ENCODE measurements at places on chromosomes 3 and 15.

DNA sequence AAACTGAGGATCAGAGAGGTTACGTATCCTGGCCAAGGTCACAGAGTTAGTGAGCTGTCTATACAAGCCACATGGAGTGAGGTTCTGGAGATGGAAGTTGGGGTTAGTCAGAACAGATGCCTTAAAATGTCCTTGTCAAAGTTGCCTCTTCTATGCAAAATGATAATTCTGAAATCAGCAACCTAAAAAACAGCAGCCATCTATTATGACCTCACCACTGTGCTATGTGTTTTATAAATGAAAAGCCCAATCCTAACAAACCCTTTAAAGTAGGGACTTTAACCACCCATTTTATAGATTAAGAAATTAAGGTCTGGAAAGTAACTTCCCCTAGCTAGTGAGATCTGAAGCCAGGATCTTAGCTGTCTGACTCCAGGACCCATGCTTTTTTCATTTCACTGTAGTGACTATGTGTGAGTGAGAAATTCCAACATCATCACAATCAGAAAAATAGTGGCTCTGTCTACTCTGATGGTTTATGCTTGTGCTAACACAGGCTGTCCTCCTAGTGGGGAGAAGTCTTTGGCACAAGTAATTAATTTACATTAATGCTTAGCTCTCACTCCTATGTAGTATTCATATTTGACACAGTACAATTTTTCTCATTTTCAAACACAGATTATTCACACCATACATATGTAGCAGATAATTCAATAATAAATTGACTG, 143.6 kb downstream of the ANO10 start:
- no peak for DNase-seq

GRCh38 chr15:92041371-92041770, 187.9 kb downstream of the SLCO3A1 start:
- no peak for DNase-seq

- no peak for DNase-seq
Measured at GRCh38 chr3:42451546-42452230, 41.3 kb upstream of the LYZL4 start.

- DNase-seq, result no peak
Measured at GRCh38 chr15:24899367-24899766, 55.4 kb upstream of the SNRPN start.

- DNase-seq, result no peak
Measured at GRCh38 chr3:187247398-187247797, 44.1 kb downstream of the MASP1 start.

GRCh38 chr15:100764778-100765466, 114.7 kb upstream of the ALDH1A3 start:
- no peak for DNase-seq

DNA sequence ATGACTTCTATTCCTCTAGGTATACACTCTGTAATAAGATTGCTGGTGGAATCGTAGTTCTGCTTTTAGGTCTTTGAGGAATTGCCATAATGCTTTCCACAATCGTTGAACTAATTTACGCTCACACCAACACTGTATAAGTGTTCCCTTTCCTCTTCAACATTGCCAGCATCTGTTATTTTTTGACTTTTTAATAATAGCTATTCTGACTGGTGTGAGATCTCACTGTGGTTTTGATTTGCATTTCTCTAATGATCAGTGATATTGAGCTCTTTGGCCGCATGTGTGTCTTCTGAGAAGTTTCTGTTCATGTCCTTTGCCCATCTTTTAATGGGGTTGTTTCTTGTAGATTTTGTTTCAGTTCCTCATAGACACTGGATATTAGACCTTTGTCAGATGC, 12.8 kb downstream of the NXPE3 start:
- no peak for DNase-seq

GRCh38 chr3:134369231-134369741, 5.0 kb downstream of the AMOTL2 start:
- no peak for DNase-seq

DNA sequence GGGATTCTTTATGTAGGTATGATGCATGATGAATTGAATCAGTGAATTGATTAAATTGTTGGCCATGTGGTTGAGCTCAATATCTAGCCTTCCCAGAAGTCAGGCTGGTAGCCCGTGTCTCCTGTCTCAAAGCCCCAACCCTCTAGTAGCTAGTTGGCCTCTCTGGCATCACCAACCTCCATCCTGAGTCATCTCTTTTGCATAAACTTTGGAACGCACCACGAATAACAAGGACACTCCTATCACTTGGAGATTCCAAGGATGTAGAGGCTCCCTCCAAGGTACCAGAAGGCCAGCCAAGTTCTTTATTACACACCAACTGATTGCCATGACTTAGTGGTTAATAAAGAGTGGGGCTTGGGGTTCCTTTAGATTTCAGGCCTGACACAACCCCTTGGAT, 148.4 kb downstream of the APBA2 start:
- no peak for DNase-seq

DNA sequence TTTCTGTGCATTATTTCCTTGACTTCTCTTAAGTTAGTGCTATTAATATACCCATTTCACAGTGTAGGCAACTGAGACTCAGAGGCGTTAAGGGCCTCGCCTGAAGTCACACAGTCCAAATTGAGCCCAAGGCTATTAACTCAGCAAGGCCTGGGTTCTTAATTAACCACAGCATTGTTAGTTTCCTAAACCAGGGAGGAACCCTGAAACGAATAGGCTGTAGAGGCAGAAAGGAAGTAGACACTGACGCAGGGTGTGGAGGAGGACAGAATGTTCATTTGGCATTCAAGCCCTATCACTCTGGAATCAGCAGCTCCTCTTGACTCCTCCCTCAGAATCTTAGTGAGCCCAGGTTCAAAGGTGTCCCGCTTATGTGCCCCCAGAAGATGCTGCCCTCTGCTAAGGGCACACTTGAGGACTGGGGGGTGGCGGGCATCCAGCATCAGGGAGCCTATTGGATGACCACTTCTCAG, 13.9 kb downstream of the ARHGEF3 start:
- DNase-seq, result no peak

DNA sequence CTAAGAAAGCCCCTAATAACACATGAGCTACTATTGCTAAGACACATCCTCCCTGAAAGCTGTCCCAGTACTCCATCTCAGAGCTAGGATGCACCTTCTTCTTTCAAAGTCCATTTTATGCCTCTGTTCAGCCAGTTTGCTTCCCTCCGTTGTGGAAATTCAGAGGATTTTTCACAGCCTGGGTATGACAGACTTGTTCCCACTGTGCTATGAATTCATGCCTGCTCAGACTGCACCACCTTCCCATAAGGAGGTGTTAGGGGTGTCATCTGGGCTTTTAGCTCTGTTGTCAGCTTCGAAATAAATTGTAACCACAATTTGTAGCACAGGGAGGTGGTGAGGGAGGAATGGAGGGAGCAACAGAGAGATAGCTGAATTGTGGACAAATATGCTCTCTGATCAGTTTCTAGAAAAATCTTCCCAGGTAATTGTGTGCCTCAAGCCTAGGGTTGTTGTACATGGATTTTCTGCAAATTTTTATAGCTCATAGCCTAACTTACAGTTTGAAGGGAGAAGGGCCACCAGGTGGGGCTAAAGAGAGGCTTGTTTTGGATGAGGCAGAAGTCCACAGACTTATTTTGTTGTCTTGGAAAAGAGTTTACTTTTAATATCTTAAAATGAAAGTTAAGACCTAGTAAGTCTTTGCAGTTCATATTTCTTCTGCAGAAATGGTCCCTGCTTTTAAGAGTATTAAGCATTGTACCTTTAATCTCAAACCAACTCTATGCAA, 462.0 kb downstream of the PDCD6IP start:
- peak; percentile 2 for DNase-seq

GRCh38 chr15:50543556-50543955, 2.9 kb downstream of the USP50 start:
- DNase-seq, result no peak

- no peak for DNase-seq
Measured at GRCh38 chr3:53078656-53079055, 32.8 kb upstream of the SFMBT1 start.

DNA sequence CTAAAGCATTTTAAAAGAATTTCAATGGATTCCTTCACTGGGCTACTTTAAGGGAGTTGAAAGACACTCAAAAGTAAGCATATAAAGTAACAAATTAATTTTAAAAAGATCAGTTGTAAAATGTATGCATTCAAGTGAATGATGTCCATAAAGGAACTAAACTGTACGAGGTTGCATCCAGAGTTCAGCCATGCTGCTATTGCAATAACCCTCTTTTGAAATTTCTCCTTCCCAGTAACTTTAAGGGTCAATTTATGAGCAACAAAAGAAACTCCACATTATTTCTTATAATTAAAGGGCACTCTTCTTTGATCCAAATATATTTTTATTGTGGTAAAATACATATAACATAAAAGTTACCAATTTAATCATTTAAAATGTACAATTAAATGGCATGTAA, 22.9 kb downstream of the BTLA start:
- DNase-seq, result no peak

GRCh38 chr3:152419748-152420147, 151.0 kb downstream of the MBNL1 start:
- no peak for DNase-seq

GRCh38 chr3:17231537-17232261, 346.9 kb downstream of the PLCL2 start:
- no peak for DNase-seq

DNA sequence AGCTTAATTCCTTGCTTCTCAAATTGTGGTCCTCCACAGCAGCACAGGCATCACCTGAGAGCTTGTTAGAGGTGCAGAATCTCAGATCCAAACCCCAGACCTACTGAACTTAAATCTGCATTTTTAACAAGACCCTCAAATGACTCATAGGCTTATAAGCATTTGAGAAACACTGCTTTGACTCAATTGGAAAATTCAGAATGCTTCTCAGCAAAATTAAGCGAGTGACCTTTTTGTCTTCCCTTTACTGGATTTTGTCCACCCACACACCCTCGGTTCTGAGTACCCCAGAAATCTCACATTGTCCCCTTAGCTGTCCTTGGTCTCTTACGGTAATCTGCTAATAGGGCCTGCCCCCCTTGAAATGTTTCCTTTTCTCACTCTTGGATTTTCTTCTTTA, 17.9 kb downstream of the CD80 start:
- DNase-seq, result no peak

DNA sequence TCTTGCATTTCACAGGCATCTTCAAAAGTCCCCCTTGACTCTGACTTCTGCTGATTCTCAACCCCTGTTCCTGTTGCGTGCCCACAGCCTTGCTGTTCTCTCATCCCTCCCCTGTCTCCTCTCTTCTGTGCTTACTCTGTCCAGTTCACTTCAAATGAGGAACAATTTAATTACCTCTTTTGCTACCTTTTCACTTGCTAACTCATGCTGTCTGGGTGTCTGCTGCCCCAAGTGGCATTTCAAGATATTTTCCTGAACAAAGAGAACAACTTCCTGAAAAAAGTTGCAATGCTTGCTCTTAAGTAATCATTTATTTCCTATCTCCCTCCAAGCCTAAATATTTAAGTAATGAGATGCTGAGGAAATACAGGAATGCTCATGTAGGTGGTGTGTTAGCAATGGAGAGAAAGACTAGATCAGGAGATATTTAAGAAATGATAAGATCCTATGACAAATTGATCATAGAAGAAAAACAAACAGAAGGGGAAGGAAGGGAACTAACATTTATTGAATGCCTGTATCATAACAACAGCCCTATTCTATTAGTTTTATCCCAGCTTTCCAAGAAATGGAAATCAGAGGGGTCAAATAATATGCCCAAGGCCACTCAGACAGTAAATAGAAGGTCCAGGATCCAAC, 42.2 kb downstream of the SV2B start:
- no peak for DNase-seq

DNA sequence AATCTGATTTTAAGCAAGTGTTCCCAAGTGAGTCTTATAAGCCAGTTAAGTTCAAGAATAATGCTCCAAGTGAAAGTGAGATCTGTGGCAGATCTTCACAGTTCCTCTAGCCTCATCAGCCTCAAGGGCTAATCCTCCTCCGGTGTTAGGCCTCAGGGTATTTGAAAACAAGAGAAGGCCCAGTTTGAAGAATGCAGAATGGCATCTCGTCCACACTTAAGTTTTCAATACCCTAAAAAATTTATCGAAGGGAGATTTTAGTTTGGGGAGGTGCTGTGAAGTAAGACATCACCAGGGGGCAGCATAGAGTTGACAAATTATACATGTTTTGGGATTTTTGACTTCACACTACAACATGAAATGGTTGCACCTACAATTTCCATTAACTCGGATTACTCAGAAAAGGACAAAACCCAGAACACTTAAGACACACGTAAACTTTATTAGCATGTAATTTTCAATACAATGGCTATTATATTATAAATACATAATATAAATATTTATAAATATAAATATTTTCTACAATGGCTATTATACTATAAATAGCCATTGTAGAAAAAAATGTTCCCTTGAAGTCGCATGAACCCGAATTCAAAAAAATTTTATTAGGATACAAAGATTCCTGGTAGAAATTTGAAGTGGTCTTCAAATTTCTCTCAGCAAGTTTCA, 2.3 kb upstream of the TMEM266 start:
- DNase-seq, result peak; percentile 32

DNA sequence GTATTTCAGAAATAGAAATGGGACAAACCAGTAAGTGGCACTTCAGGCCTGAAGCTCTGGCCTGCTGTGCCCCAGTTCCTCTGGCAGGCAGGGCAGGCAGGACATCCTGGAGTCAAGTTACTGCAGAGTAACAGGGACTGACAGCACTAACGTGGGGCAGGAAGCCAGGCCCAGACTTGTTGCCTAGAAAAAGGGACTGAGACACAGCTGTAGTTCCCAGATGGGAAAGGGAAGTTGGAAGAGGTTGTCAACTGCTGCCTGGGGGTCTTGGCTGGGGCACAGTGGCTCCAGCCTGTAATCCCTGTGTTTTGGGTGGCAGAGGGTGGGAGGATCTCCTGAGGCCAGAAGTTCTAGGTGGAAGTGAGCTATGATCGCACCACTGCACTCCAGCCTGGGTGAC, 171.9 kb downstream of the FMN1 start:
- no peak for DNase-seq

DNA sequence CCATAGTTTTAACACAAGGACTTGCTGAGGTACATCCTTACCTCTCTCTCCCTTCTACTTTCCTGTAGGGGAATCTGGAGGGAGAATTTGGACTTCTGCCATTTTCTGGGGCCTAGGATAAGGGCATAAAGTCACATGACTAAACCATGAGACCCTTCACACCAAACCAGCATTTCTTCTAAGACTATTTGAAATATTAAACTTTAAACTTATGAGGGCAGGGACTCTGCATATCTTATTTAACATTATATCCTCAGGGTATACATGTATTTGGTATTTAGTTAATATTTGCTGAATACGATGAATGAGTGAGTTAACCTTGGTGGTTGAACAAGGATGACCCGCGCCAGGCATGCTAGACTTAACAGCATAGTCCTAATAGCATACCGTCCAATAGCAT, 63.4 kb downstream of the USP13 start:
- no peak for DNase-seq

DNA sequence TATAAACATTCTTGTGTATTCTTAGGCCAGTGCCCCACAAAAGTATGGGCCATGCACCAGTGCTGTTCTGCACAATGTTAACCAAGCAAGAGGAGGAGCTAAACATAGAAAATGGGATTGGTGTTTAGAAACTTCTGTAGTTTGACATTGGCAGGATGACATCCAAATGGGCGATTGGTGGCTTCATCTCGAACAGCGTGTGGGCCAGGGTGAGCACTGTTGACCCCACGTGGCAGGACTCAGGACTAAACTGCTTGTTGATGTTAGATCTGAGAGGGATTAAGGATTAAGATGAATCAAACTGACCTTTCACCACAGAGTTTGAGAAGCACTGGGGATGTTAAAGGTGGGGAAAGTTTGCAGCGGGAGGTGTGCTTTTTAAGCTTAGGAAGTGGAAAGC, 31.9 kb downstream of the ZNF710 start:
- no peak for DNase-seq

GRCh38 chr15:40582726-40583246, 11.3 kb upstream of the KNL1 start:
- DNase-seq, result no peak

GRCh38 chr3:20160230-20160629, 25.8 kb downstream of the SGO1 start:
- no peak for DNase-seq
